ENCODE measurements at places on chromosomes 2 and 18. TPM values are rescaled to one million over a fixed set of nuclear protein-coding genes. Genes with fewer than 3 reads are reported as not detected.

POTEJ gene
- not detected for total RNA-seq

ITGA4 gene
- 57.5 TPM for total RNA-seq

EPAS1 gene
- total RNA-seq = 120 TPM

UGT1A10 gene
- total RNA-seq = not detected

MC4R gene
- not detected for total RNA-seq

SLC9A2 gene
- total RNA-seq = not detected

ANKRD62 gene
- total RNA-seq = not detected

FAM228A gene
- total RNA-seq = 0.99 TPM

UGT1A4 gene
- not detected for total RNA-seq

UBE2E3 gene
- 57.5 TPM for total RNA-seq

CCDC85A gene
- not detected for total RNA-seq

SOCS6 gene
- total RNA-seq = 44.1 TPM

COL4A4 gene
- total RNA-seq = 0.51 TPM

DPP10 gene
- total RNA-seq = not detected

FEV gene
- not detected for total RNA-seq

RPRM gene
- total RNA-seq = not detected

IL36A gene
- total RNA-seq = not detected

DES gene
- 69.3 TPM for total RNA-seq

MBOAT2 gene
- total RNA-seq = 36.0 TPM

GKN1 gene
- not detected for total RNA-seq

CERKL gene
- not detected for total RNA-seq

DNER gene
- 0.26 TPM for total RNA-seq

MAL gene
- total RNA-seq = not detected

ARHGEF4 gene
- 0.83 TPM for total RNA-seq

TXNDC2 gene
- not detected for total RNA-seq

NETO1 gene
- 0.26 TPM for total RNA-seq

INHBB gene
- total RNA-seq = not detected

TUBA3E gene
- total RNA-seq = not detected

SH3RF3 gene
- 10.1 TPM for total RNA-seq

POTEI gene
- total RNA-seq = not detected

ATP5MC3 gene
- total RNA-seq = 63.9 TPM

TUBA4B gene
- total RNA-seq = not detected

Measured in fibroblast of lung (primary cell).